T-helper 1 cell (primary cell): ENCODE measurements at places on chromosomes 7 and 10.

GRCh38 chr7:31023877-31024276 is 28.2 kb upstream of the ADCYAP1R1 start:
- no peak for DNase-seq

DNA sequence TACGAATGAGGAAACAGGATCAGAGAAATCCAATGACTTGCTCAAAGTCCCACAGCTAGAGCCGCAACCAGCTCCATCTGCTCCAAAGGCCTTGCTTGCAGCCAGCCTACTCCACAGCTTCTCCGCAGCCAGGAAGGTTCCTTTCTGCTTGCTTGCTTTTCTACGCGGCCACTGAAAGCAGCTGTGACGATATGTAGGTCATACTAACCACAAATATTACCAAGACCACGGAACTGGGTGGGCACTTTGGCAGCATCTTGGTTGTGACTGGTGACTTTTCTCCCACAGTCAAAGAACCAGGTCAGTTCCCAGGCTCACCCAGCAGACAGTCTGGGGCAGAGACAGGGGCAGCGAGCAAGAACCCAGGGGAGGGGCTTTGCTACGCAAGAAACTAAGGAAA is 86.4 kb downstream of the FAM53B start:
- DNase-seq: no peak

DNA sequence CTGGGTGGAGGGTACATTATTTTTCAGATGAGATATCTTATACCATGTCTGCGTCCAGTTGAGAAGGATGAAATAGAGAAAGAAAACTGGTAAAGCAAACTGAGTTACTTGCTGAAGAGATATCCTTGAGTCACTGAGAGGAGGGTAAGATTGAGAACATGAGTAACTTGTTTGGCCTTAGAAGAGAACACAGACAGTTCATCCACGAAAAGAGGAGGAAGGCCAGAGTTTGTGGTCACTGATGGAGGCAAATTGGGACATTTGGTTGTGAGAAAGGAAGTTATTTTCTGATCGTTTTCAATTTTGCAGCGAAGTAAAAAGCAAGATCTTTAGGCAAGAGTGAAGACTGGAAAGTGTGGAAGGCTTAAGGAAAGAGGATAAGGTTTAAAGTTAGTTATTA is 15.6 kb downstream of the MBL2 start:
- DNase-seq: no peak

DNA sequence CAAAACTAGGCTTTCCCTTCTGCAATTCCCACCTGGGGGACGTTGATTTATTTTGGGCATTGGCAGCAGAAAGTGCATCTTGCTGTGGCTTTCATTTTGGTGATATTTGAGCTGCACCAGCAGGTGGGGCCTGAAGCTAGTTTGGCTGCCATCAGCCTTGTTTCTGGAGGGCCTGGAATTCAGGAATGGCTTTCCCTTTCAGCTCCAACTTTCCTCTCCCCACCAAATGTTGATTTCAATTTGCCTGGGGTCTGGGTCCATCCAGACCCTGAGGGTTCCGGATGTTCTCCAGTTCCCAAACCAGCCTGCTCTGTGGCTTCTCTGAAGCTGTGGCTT is 640.4 kb downstream of the TYW1 start:
- no peak for DNase-seq
